ENCODE measurements at places on chromosomes 4 and X.

GRCh38 chrX:70476934-70477733 is 32.5 kb downstream of the DLG3 start:
- no peak for DNase-seq

DNA sequence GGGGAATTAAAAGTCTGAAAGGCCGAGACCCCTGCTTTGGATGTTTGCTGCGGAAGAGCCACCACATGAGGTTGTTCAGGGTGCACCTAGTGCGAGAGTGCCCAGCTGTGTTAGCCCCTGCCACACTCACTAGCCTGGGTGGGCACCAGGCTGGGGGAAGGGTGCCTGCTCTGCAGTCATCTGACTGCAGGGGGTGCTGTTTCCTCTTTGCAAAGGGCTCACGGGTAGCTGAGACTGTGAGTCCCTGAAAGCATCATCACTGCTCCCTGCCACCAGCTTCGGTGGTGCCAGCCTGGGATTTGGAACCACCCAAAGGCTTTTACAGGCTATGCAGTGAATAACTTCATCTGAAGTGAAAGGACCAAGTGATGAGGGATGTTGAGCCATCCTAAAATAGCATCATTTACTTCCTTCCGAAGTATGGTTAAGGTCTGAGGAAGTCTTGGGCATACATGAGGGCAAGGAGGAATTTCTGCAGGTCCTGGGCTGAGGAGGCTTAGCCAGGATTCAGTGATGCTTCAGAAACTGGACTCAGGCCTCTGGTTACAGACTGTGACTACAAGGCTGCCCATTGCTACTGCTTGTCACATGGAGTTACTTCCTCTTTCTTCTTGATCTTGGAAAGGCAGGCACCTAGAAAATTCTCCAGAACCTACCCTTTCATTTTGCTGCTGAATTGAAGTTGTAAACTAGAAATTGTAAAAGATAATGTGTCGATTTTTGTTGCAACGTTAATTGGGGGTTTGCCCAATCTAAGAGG is 293.2 kb upstream of the PRPS2 start:
- DNase-seq = no peak

- no peak for DNase-seq
Measured at GRCh38 chrX:24590111-24590510, 57.0 kb downstream of the PCYT1B start.

DNA sequence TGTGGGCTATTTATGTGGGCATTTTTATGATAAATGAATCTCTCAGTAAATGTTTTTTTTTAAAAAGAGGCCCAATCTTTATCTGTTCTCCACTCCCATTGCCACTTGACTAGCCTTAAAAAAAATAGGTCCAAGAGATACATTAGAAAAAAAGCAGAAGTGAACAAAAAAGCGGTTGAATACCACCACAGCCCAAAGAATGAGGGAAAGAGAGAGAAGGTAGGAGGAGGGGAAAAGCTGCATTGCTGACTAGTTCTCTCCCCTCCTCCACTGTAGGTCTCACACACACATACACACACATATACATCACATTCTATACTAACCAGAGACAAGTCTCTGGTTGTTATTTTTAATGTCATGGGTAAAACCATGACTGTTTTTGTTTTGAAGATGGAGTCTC is 95.8 kb upstream of the IL13RA1 start:
- no peak for DNase-seq

- DNase-seq = peak; percentile 52
Measured at GRCh38 chrX:15151267-15152186, 118.4 kb downstream of the ASB9 start.

Data from CD4-positive, alpha-beta T cell treated with Interleukin-6 at 100 ng/mL for 8 hours (primary cell).